ENCODE measurements at places on chromosomes 13 and 19.
A peak's percentile ranks its signal among the peaks of the same experiment; 100 is the strongest.

- DNase-seq = peak; percentile 64
Observed at GRCh38 chr19:13938301-13939064, at the start of gene PODNL1. Gene PODNL1 (minus strand): TSS chr19:13938417. CDS start chr19:13938181, 236 bp downstream.

- DNase-seq = no peak
Observed at GRCh38 chr13:81442904-81443303, 1102.0 kb upstream of the SPRY2 start.

DNA sequence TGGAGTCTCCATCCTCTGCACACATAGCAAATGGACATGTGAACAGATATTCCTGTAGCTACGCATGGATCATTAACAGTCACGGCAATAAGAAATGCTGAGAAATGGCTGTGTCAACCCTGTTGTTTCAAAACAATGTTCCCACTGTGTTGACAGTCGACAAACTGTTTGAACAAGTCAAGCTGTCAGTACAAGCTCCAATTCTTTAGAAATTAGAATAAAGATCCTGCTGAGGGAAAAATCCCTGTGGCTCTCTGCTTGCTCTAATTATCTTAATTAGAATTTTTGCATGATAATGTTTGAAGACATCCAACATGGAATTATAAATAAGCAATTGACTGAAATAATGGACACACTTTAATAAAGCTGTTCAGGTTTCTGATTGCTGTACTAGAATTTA is 37.9 kb upstream of the CPB2 start:
- no peak for DNase-seq

DNA sequence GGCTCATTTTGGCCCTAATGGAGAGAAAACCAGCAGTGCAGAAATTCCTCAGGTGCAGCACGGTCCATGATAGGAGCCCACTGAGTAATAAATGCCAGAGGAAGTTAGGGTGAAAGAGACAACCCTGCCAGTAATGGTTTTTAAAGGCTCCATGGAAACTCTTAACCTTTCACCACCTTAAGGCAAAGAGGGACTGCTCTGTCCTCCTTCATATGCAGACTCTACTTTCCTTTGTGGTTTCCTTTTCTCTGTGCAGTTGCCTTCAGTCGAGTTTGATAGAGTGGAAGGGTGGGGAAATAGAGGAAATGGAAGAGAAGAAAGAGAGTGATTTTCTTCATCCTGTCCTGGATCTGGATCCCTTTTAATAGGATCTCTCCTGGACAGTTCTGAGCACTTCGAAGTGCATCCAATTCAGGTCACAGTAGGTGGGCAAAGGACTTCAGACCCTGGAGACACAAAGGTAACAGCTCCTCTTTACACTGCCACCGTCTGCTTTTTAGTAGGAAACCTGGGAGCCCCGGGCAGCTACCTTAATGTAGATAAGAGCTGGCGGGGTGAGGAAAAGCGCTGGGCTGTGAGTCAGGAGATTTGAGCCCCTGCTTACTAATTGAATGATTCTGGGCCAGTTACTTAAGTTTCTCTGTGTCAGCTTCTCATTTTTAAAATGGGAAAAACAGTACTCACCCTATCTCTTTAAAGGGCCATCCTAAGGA is 294.8 kb downstream of the KCNRG start:
- no peak for DNase-seq

GRCh38 chr13:20984879-20985278 is 76.5 kb downstream of the LATS2 start:
- DNase-seq = no peak

- DNase-seq = no peak
Observed at GRCh38 chr13:108475181-108475580, 154.2 kb upstream of the MYO16 start.

DNA sequence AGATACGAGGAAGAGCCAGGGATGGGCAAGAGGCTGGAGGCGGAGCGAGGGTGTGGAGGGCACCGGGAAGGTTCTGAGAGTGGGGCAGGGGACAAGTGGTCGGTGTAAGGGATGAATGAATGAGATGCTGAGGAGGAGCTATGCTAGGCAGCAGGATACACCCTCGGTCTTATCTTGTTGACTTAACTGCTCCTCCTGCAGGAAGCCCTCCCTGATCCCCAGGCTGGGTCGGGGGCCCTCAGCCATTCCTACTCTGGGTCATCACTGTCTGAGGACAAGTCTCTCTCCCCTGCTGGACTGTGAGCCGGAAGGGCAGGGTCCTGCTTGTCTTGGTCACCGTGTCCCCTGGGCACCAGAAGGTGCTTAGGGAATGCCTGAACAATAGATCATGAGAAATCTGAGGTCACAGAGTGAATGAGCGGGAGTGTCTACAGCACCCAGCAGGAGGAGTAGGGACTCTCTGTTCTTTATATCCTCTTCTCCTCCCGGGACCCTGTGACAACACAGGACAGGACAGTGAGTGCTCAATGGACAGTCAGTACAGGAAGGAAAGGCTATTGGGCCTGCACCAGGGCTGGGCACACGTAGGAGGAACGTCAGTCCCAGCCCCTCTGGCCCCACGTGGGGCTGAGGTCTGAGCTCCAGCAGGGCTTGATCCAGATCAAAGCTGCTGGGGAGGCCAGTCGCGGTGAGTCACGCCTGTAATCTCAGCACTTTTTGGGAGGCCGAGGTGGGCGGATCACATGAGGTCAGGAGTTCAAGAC is 6.5 kb downstream of the NKPD1 start:
- peak; percentile 85 for DNase-seq

GRCh38 chr13:31629085-31629780 is 110.1 kb upstream of the RXFP2 start:
- peak; percentile 31 for DNase-seq

- no peak for DNase-seq
Observed at GRCh38 chr19:40791349-40791748, 7.6 kb upstream of the EGLN2 start.

- no peak for DNase-seq
Observed at GRCh38 chr13:28761586-28761985, 42.8 kb upstream of the SLC46A3 start.

DNA sequence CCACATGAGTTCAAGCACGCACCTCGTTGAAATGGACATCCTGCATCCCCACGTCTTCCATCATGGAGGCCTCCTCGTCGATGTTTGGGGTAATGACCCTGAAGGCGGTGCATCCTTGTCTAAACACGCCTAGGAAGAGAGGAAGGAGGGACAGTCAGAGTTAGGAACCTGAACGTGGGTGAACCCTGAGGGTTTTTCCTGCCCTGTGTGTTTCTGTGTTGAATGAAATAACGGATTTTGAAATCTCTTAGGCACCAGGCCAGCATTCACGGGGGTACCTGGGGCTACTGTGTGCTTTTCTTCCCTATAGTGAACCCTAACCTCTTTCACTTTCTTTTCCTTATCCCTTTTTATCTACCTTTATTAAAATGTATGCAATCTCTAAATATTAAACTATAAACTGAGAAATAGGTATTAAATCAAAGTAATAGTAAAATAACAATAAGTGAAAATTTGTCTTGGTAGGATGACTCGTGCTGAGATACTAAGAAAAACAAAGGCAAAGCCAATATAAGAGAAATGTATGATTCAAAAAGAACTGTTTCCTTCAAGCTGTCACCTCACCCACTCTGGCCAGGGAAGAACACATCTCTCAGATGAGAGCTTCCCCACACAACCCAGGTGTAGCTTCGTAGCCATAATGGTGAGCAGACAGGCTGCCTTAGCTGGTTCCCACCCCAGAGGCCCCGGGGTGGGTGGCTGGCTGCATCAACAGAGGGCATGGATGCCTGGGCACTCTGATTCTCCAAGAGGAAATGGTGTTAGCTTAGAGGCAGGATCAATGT is 72.1 kb upstream of the SLC15A1 start:
- DNase-seq = no peak

DNA sequence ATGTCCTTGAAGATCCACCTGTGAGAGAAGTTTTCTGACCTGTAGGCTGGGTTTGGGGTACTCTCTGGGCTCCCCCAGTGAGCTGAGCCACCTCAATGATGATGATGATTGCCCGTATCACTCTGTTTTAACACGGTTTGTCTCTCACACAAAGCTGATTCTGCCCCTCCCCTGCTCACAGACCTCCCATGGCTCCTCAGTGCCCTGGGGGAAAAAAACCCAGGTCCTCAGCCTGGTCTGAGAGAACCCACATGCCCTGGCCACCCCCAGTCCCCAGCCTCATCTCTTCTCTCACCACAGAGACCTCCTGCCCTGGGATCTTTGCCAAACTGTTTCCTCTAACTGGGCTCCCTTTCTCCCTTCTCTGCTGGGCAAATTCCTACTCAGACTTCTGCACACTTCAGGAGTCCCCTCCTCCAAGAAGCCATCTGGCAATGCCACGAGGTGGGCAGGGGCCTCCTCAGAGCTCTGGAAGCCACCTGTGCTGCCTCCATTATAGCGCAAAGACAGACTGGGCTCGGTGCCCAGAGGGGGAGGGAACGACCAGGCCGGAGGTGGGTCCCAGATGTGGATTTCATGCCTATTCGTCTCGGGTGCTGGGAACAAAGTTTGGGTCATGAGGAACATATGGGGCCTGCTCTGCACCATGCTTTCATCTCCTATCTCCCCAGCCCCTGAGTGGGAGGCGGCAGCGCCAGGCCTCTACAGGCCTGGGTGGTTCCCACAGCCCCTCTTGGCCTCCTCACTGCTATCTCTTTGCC is 8.5 kb upstream of the CA11 start:
- DNase-seq = no peak

- DNase-seq = no peak
Observed at GRCh38 chr19:33401683-33402420, 28.3 kb downstream of the CEBPG start.

GRCh38 chr19:50365434-50366306 is at the start of gene NAPSA:
Gene NAPSA (minus strand): TSS chr19:50365639. CDS start chr19:50365621, 18 bp downstream.
- DNase-seq = no peak
